ENCODE measurements at places on chromosomes 1 and 21.

DNA sequence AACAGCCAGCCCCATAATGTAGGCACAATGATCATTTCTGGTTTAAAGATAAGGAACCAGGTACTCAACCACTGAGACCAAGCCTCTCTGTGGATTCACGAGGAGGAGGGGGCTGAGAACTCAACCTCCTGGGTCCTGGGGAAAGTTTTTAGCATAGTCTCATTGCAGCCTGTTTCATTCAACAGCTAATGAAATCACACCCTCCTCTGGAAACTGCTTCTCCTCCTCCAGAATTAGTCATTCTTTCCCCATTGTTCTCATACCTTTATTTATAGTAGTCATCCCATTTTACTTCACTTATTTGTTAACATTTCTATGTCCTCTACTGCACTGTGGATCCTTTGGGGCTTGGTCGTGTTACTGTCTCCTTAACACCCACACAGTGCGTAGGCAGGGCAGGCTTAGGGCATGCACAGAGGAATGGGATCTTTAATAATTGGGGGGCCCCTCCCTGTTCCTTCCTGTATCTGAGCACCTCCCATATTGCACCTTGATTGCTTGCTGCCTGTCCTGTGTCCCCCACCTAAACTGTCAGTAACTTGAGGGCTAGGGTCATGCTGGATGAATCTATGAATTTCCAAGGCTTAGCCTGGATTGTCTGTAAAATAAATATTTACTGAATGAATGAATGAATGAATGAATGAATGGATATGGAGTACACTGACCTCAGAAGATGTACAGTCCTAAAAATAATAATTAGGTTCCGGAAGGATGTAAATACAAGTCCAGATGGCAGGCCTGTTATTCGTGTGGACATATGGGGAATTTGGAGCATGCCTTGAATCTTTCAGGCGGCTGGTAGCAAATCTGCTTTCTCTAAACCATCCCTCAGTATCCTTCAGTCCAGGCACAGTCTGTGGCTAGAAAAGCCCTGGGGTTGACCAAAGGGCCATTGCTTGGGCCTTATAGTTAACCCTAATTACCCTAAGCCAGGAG, 153.8 kb upstream of the HMGB4 start:
- DNase-seq, result peak; percentile 29

GRCh38 chr1:219576931-219577730, 35.8 kb downstream of the ZC3H11B start:
- DNase-seq, result peak; percentile 50

GRCh38 chr1:244154872-244155531, 103.9 kb downstream of the ZBTB18 start:
- no peak for DNase-seq

DNA sequence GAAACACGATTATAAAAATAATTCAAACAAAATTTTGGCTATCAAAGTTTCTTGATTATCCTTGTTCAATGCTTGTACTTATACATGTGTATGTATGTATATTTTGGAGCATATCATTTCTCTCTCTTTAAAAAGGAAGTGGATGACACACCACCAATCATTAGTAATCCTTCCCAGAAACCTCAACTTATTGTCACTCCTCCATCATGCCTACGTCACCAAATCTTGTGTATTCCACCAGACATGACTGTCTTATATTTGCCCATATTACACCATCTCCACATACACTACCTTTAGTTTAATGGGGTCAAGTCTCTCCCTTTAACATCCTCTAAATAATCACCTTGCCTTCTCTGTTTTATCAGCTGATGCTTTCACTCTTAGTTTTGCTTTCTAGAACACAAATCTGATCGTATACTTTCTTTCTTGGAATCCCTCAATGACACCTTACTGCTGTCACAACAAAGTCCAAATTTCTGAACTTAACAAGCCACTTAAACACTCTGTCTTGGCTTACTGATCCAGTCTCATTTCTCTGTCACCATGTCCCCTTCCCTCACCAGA, 124.0 kb downstream of the BRINP3 start:
- DNase-seq, result no peak

DNA sequence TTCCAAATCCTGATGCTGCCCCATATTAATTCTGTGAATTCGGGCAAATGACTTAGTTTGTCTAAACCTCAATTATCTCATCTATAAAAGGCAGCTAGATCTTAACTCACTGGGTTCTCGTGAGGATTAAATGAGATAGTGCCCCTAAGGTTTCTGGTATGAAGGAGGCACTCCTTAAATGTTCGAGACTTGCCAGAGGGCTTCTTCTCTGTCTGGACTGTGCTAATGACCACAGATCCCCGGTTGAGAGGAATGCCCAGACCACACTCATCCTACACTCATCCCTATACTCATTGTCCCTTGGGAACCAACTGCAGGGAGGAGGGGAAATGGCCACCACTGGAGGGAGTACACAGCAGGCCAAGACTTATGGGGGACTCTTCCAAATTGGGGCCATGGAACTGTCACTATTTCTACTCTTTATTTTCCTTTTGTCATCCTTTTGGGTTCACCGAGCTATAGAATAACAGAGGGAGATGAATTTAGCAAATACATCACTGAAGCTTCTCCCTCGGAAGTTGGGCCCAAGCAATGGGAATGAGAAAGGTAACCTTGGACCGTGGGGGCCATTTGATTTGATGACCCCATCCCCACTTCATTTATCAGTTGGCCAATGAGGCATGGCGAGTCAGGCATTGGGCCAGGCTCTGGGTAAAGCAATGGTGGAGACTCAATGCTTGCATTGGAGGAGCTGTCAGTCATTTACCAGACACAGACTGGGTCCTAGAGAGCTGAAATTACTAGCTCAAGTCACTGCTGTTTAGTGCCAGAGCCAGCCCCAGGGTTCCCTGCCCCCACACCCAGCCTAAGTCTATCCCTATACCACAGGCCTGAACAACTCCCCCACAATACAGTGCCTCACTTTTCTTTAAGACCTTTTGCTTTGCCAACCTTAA, 5.1 kb downstream of the ATF3 start:
- no peak for DNase-seq

DNA sequence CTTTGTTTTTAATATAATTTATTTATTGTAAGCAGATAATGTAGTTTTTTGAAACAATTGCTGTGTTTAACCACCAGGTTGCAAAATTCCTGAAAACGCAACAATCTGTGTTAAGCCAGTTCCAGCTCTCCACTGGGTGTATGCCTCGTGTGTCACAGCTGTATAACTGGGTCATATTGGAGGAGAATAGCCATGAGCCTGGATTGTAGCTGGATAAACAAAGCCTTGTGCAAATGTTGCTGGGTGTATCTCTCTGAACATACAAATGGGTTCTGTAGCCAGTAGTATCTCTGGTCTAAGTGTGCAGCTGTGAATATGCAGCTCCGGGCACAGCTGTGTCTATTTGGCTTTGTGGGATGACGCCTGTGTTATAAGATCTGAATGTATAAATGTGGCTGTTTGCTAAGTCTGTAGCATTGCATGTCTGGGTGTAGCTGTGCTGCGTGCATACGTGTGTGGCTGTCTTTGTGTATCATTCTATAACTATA, 2.8 kb downstream of the TCEA3 start:
- no peak for DNase-seq
